ENCODE measurements at places on chromosomes 12 and 14. TPM values are rescaled to one million over a fixed set of nuclear protein-coding genes. Genes with fewer than 3 reads are reported as not detected.

PTHLH gene
- polyA plus RNA-seq = 215 TPM

SERPINA12 gene
- not detected for polyA plus RNA-seq

GALNT8 gene
- polyA plus RNA-seq = not detected

SYNDIG1L gene
- not detected for polyA plus RNA-seq

ADAM20 gene
- polyA plus RNA-seq = not detected

SYCP3 gene
- 0.07 TPM for polyA plus RNA-seq

PROX2 gene
- polyA plus RNA-seq = not detected

MUCL1 gene
- 0.13 TPM for polyA plus RNA-seq

VPS29 gene
- 192 TPM for polyA plus RNA-seq

FAIM2 gene
- not detected for polyA plus RNA-seq
